ENCODE measurements at places on chromosomes 7 and 10.
A peak's percentile ranks its signal among the peaks of the same experiment; 100 is the strongest.

GRCh38 chr7:2631946-2632732 is at the start of gene TTYH3:
Gene TTYH3, plus strand, starts transcription at chr7:2631986. Its CDS starts 170 bp downstream, at chr7:2632156.
- DNase-seq = peak; percentile 21

DNA sequence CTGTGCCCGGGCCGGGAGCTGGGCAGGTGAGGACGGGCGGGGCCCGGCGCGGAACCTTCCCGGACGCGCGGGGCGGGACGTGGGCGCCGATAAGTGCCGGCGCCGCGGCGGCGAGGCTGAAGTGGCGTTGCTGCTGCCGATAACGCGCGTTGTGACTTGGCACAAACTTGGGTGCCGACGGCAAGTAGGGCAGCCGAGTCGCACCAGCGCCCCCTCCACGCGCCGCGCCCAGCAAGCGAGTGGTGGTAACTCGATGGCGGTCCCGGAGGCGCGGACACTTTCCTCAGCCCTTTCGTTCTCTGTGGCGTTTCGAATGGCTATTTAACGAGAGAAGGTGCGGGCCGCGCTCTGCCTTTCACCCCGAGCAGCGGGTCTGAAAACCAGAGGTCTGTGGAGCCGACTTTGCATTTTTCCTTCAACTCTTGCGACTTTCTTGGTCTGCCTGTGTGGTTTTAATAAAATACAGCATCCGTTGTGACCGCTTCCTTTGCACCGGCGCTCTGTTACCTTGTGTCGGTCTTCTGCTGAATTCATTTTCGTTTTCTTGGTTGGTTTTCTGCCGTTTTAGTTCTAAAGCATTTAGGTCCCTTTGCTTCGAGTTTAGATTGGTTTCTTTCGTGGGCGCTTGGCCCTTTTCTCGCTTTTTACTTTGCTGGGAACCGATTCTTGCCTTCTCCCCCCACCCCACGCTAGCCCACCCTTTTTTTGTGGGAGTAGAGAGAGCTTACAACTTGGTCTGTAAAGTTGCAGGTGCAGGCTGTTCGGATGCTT is 701 bp downstream of the STK17A start:
- DNase-seq = peak; percentile 45

DNA sequence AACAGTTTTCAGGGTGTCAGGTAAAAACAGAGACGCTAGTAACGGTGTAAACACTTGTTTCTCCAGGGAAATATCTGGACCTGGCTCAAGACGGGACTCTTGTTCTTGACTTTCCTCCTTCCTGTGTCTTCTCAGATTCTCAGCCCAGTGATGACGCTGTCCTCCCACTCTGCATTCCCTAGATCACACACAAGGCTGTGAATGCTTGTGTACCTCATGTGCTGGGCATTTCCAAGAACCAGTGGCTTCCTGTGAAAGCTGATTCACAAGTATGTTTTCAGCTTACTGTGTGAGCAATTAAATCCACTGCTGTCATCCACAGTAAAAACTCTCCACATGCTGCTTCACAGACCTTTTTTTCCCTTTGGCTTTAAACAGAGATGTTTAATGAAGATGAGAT is 193.8 kb upstream of the DPP6 start:
- DNase-seq = no peak

GRCh38 chr10:18308600-18308999 is 168.4 kb downstream of the CACNB2 start:
- no peak for DNase-seq

- no peak for DNase-seq
Measured at GRCh38 chr10:126302826-126303665, 85.2 kb downstream of the ADAM12 start.

DNA sequence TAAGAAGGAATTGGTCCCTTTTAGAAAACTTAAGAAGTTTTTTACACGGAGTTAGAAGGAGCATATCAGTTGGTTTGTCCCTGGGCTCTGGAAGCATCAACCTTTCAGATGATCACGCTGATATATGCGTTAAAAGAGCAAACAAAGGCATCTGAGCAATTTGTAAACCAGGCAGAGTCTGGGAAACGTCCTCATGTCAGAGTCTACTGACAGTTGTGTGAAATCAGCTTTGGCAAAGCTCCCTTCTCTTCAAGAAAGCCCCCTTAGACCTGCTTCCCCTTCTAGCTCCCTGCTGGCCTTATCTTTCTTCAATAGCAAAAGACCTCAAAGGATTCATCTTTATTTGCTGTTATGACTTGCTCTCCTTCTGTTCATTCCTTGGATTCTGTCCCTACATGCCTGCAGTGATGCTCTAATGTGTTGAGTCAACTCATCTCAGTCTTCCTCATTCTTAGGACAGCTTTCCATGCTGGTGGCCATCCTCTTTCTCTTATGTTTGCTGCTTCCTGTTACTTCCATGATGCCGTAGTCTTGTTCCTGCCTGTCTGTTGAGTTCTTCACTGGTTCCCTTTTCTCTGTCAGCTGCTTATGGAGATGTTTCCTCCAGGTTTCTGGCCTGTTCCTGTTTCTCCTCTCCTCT is 106.5 kb upstream of the BMPER start:
- no peak for DNase-seq

- DNase-seq = no peak
Measured at GRCh38 chr7:66529883-66530610, 98.6 kb upstream of the KCTD7 start.

DNA sequence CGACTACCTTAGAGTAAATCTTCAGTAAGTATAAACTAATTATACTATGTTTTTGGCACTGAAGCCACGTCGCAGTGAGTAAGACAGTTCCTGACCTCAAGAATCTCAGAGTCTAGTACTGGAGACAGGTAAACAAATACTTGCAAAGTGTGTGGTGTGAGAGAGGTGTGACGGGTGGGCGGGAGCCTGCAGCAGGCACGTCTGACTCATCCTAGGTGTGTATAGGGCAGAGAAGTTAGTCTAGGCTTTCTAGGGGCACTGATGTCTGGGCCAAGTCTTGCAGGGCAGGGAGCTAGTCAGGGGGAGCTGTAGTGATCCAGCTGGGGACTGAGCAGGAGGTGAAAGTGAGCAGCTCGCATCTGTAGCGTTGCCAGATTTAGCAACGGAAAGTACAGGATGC is 35.9 kb upstream of the SFTPD start:
- DNase-seq = no peak

DNA sequence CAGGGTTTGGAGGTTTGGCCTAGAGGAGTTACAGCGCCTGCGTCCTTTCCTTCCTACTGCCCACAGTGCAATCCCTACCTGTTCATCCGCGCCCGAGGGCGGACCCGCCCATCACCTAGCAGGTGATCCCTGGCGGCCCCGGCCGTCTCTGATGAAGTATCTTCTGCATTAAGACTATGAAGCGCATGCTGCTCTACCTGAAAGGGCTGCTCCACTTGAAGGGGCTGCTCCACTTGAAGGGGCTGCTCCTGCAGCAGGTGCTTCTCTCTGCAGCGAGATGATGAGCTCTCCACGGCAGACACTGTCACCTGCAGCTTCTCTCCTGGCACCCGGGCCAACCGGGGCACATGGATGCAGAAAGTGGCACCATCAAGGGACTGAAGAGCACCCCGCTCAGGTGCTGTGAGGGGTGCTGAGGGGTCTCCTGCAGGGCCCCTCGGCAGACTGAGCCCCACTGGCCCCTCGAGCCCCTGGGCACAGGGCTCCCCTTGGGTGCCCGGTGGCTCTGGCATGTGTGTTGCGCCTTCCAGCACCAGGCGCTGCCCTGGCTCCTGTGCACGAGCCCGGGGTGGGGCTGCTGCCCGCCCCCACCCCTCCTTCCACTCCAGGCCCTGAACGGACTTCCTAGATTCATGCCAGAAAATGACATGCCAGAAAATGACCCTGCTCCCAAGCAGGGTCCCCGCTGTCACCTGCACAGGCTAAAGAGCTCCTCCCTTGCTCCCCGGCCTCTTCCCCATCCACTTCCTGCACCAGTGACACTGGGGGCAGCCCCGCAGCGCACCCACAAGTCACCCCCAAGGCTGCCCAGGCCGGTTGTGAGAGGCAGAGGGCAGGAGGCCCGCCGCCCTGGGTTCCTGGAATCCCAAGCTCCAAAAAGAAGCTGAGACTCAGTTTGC is 29.4 kb downstream of the WDR86 start:
- DNase-seq = no peak

DNA sequence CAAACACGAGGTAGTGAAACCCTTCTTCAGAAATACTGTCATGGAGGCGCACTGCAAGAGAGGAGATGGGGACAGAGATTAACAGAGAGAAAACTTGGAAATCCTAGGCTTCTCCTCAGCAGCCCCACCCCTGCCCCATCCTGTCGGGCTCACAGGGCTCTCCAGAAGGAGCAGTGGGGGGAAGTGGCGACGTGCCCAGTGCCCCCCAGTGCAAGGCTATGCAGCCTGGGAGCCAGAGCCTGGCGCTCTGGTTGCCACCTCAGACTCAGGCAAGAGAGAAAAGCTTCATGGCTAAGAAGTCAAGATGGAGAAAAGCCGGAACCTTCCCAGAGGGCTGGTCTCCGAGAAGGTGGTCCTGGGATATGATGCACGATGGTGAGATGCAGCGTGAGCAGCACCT is 21.2 kb downstream of the CAMK2G start:
- DNase-seq = no peak

GRCh38 chr10:28533186-28533564 is 257 bp downstream of the WAC start:
- DNase-seq = no peak

DNA sequence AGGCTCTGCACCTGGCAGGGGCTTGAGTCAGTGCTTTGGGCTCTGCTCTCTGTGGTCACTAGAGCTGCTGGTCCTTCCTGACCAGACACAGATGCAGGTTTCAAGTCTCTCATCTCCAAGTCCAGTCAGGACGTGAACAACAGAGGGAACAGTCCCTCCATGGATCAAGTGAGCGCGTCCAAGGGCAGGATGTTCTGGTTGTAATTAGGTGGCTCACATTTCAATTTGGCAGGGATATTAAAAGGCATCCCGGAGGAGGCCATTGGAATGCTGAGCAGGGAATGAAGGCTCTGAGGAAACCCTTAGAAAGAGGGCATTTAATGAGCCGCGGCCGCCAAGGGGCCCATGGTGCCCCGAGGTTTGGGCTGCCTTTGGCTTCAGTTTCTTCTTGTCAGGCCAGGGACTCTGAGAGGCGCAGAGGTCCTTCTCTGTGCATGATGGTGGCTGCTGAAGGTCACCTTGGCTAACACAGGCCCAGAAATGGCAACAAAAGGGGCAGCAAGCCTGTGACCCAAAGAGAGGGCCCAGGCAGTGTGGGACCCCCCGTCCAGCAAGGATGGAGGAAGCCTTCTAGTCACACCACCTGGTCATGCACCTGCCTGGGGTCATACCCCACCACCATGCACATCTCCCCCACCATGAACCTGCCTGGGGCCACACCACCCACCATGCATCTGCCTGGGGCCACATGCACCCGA is 30.7 kb upstream of the INPP5A start:
- DNase-seq = no peak

- DNase-seq = no peak
Measured at GRCh38 chr7:97421307-97421930, 303.9 kb downstream of the SDHAF3 start.

- DNase-seq = no peak
Measured at GRCh38 chr7:115618676-115619075, 411.9 kb downstream of the TFEC start.

GRCh38 chr10:27399871-27400270 is 104.2 kb upstream of the RAB18 start:
- no peak for DNase-seq

DNA sequence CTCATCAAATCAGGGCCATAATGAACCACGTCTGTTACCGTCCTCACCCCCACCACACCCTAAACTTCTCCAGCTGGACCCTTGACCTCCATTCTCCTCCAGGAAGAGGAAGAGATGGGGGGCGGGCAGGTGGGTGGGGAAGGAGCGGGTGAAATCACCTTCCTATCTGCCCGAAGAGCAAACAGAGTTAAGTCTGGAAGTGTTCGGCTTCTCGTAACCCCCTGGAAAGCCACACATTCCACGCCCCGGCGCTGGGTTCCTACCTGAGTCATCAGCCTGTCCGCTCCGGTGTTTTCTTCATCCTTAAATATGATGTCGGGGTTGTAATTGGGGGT is 736 bp downstream of the SHH start:
- no peak for DNase-seq

- no peak for DNase-seq
Measured at GRCh38 chr7:152180587-152180986, 155.1 kb downstream of the GALNT11 start.

DNA sequence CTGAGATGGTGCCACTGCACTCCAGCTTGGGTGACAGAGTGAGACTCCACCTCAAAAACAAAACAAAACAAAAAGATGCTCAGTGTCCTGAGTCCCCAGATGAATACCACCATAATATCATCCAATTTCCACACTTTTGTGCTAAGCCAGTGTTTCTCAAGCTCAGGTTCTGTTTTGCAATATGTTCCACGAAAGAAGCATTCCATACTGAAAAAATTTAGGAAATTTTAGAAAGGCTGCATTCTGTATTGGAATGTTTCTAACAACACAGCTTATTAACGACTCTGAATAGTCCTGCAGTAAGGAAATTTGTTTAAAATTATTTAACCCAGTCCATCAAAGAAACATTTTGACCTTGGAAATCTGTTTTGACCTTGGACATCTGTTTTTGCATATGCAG is 142.4 kb downstream of the EPC1 start:
- DNase-seq = no peak

GRCh38 chr10:16186564-16186963 is 250.2 kb upstream of the PTER start:
- no peak for DNase-seq

GRCh38 chr10:124560377-124561105 is 98.9 kb downstream of the LHPP start:
- no peak for DNase-seq

DNA sequence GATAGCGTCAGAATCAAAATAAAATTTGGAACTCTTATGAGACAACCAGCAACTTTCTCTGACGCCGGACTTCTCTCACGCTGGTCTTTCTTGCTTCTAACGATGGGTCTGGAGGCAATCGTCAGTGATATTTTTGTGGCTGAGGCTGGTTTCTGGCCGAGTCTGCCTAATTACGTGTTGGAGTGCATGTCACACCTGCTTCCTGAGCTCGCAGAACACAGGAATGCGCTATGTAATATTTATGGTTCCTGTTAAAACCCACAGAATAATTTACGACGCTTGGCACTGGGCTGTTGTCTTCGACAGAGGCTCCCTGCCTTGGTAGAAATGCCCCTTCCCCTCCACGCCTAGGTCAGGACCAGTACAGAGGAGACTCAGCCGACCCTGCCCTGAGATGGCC is 64.9 kb downstream of the NPTX2 start:
- DNase-seq = no peak

GRCh38 chr7:41529831-41530230 is 173.1 kb downstream of the INHBA start:
- DNase-seq = no peak

DNA sequence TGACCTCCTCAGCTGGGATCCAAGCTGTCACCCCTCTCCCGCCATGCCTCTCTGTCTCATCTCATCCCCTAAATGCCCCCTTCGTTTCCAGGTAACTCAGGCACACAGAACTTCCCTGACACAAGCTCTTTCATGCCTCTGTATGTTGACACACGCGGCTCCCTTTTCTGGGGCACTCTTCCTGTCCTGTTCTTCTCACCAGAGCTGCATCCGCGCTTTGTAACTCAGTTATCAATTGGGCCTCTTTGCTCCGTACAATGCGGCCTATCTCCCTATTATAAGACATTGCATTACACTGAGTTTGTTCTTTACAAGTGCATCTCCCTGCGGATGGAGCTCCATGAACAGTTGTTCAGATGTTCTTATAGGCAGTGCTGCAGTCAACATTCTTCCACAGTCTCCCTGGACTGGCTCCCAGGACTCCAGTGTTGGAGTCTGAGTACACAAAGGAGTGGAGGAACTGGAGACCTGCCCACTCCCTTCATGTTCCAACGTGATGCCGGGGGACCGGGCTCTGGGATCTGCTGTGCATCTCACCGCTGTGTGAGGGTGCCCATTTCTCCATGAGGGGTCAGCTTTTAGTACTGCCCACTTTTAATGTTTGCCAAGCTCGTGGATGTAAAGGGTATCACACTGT is 56.9 kb upstream of the TNS3 start:
- DNase-seq = no peak

- DNase-seq = no peak
Measured at GRCh38 chr10:21145751-21146435, 248.8 kb upstream of the NEBL start.
